Ovary (tissue), 10 donors: ENCODE measurements at places on chromosomes 7 and 10. TPM values are rescaled to one million over a fixed set of nuclear protein-coding genes. Genes with fewer than 3 reads are reported as not detected.

GRCh38 chr7:54543051-54543488 lies 895 bp downstream of the VSTM2A start:
- DNase-seq, result no peak
- H3K27me3 ChIP-seq, result no peaks in the 10 kb centered on the region
- H3K36me3 ChIP-seq, result no peaks in the 10 kb centered on the region
- no peak overlapping the region for H3K4me3 ChIP-seq

GRCh38 chr10:13219685-13220670 lies 14.2 kb downstream of the UCMA start:
- no peak overlapping the region for H3K4me3 ChIP-seq
- no peaks in the 10 kb centered on the region for H3K27me3 ChIP-seq
- H3K4me1 ChIP-seq, result no peaks in the 10 kb centered on the region
- no peaks in the 10 kb centered on the region for H3K36me3 ChIP-seq
- no peak overlapping the region for H3K27ac ChIP-seq

The RAB19 gene
- total RNA-seq, result 0.92 TPM

- H3K4me1 ChIP-seq, result no peaks in the 10 kb centered on the region
- H3K36me3 ChIP-seq, result no peaks in the 10 kb centered on the region
- H3K27ac ChIP-seq, result no peak overlapping the region
Observed at GRCh38 chr7:64098-64915, 128.1 kb upstream of the FAM20C start.

The NME8 gene
- not detected for total RNA-seq

- DNase-seq, result no peak
- no peaks in the 10 kb centered on the region for H3K36me3 ChIP-seq
- no peak overlapping the region for H3K4me3 ChIP-seq
- no peak overlapping the region for H3K27ac ChIP-seq
- no peaks in the 10 kb centered on the region for H3K27me3 ChIP-seq
- no peaks in the 10 kb centered on the region for H3K4me1 ChIP-seq
Observed at GRCh38 chr7:74104702-74105101, 21.1 kb downstream of the LIMK1 start.

DNA sequence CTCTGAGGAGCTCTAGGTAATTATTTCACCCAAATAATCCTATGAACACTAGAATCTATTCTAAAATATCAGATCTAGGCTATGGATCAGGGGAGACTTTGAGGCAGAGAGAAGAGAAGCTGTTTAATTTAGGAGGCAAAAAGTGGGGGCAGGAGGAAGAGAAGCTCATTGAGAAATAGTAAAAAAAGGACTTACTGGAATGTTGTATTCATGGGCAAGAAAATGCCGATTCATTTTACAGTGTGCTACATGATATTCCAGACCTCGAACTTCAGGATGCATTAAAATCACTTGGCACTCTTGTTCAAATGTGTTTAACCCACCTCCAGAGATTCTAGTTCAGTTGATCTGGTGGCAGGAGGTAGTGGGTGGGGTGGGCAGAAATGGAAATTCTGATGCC lies 109.5 kb upstream of the ITGB1 start:
- no peak for DNase-seq
- H3K27me3 ChIP-seq, result no peaks in the 10 kb centered on the region
- H3K27ac ChIP-seq, result no peak overlapping the region
- no peak overlapping the region for H3K4me3 ChIP-seq
- no peaks in the 10 kb centered on the region for H3K4me1 ChIP-seq
- no peaks in the 10 kb centered on the region for H3K36me3 ChIP-seq
